HCT116 (cell line): ENCODE measurements at places on chromosomes 7 and 10. TPM values are rescaled to one million over a fixed set of nuclear protein-coding genes. Genes with fewer than 3 reads are reported as not detected.

The PSMC2 gene
- total RNA-seq = 121 TPM

The CTAGE4 gene
- total RNA-seq = 6.0 TPM

The UBE2D1 gene
- 15.5 TPM for total RNA-seq

The RPEL1 gene
- total RNA-seq = 0.10 TPM

The SFTPA1 gene
- total RNA-seq = 6.5 TPM

The KNDC1 gene
- total RNA-seq = 3.6 TPM

The TSPAN33 gene
- total RNA-seq = 22.2 TPM

DNA sequence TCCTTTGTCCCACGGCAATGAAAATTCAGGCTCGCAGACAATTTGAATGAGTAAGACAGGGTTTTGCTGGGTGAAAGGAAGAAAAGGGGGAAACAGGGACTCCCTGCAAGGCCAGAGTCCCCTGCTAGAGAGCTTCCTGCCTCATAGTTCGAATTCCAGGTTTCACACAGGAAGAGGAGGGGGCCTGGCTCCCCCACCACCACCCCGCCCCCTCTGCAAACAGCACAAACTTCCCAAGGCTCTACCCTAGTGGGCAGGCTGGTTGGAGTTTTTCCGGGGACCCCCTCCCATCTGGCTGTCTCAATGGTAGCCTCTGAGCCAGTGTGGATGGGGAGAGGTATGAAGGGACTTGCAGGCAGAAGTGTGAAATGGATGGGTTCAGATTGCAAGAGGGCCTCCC lies 57.4 kb upstream of the NEBL start:
- H3K4me3 ChIP-seq = no peak overlapping the region
- DNase-seq = no peak
- H3K27ac ChIP-seq = no peak overlapping the region
- H3K4me1 ChIP-seq = no peaks in the 10 kb centered on the region

- no peak overlapping the region for H3K4me3 ChIP-seq
- H3K36me3 ChIP-seq = no peaks in the 10 kb centered on the region
- no peak for DNase-seq
- H3K27ac ChIP-seq = no peak overlapping the region
Measured at GRCh38 chr10:94288361-94289101, 74.2 kb downstream of the NOC3L start.

DNA sequence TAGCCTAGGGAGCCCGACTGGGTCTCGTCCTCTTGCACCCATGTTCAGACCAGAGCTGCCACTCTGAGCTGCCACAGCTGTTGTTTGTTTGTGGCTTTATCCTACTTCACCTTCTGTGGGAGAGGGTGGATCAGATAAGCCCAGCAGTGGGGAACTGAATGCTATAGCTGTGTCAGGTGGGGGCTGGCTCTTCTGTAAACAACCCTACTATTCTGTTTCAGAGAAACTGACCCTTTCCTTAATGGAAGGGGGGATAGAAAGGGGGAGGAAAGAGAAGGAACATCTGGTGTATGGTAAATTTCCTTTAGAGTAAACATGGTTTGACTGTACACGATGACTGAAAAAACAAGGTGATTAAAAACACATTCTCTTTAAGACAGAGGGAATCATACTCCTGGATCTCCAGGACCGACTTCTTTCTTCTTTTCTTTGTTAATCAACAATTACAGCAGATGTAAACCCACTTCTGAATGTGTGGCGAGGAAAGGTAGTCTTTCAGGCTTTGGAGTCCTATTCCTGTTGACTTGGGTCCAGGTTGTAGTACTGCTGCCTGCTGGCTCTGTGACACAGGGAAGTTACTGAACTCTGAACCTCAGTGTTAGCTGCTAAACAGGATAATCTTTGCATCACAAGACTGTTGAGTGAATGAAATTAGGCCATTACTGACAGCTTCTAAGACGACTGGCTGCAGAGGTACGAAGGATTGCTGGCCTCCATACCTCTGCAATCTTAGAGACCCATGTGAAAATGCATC lies 6.0 kb downstream of the PRXL2A start:
- DNase-seq = no peak
- H3K4me3 ChIP-seq = no peak overlapping the region
- no peak overlapping the region for H3K27ac ChIP-seq
- no peaks in the 10 kb centered on the region for H3K27me3 ChIP-seq

GRCh38 chr7:83684928-83685327 lies 36.0 kb upstream of the SEMA3E start:
- no peak overlapping the region for H3K4me3 ChIP-seq
- no peak overlapping the region for H3K27ac ChIP-seq
- H3K27me3 ChIP-seq = no peaks in the 10 kb centered on the region
- peaks cover 9% of the 10 kb centered on the region for H3K4me1 ChIP-seq

DNA sequence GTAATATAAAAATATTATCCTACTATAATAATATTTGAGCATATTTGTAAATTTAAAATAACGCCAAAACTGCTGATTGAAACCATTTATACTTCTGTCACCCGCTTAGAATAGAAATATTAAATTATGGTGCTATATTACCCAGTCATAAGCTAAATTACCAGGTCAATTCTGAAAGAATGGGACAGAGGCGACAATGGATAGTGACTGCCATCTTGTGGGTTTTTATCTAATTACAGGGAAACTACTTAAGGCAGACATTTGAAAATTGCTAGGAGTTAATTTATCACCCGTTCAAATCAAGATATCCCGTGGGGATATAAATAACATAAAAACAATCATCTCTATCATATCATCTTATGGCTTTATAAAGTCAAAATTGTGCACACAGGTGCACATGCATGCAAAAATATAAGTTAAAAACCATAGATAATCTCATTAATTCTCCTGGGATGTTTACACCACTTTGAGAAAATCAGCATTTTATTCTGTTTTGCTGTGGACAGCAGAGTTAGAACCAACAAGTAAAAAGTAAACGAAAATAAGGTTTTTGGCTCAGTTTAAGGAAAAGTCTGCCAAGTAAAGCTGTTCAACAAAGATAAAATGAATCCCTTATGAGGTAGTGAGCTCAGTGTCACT lies 41.3 kb upstream of the HPSE2 start:
- H3K4me1 ChIP-seq = no peaks in the 10 kb centered on the region
- DNase-seq = peak; percentile 46
- H3K36me3 ChIP-seq = no peaks in the 10 kb centered on the region
- no peak overlapping the region for H3K4me3 ChIP-seq
- H3K27ac ChIP-seq = no peak overlapping the region

DNA sequence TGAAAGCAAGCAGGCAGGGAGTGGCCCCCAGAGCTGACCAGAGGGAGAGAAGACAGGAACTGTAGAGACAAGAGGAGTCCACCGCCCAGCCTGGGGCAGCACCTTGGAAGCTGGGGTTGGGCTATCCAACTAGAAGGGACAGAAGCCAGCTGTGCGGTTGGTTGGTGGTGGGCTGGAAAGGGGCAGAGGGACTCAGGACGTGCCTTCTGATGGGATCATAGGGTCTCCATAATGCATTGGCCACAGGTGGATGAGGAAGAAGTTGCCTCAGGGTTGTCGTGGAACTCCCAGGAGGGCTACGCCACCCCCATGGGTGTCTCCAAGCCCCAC lies 114.0 kb upstream of the RET start:
- DNase-seq = no peak
- peaks cover 19% of the 10 kb centered on the region for H3K4me1 ChIP-seq
- H3K27ac ChIP-seq = no peak overlapping the region
- H3K4me3 ChIP-seq = no peak overlapping the region
- H3K27me3 ChIP-seq = no peaks in the 10 kb centered on the region
- no peaks in the 10 kb centered on the region for H3K36me3 ChIP-seq

GRCh38 chr10:34613491-34613890 lies 201.6 kb downstream of the PARD3 start:
- no peaks in the 10 kb centered on the region for H3K27me3 ChIP-seq
- H3K36me3 ChIP-seq = no peaks in the 10 kb centered on the region
- no peak for DNase-seq
- no peak overlapping the region for H3K27ac ChIP-seq

- no peak for DNase-seq
- H3K36me3 ChIP-seq = no peaks in the 10 kb centered on the region
- no peaks in the 10 kb centered on the region for H3K4me1 ChIP-seq
- no peak overlapping the region for H3K4me3 ChIP-seq
- H3K27ac ChIP-seq = no peak overlapping the region
Measured at GRCh38 chr7:135960709-135961451, 16.3 kb downstream of the MTPN start.

DNA sequence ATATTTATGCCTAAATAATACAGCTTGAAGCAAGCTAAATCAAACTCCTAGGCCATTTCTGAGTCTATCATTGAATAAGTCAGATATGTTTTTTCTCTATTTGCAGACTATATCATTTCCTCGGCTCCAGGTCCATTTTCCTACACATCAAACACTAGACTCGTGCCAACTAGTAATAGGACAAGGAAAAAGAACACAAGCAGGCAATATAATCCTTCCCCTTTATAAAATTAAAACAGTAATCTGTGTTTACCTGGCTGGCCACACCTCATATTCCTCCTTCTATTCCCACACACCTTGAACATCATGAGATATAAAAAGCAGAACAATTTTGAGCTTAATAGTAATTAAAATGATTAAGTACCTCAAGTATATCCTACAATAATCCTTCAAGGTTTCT lies 325.7 kb downstream of the TFEC start:
- H3K27ac ChIP-seq = no peak overlapping the region
- H3K36me3 ChIP-seq = no peaks in the 10 kb centered on the region
- no peaks in the 10 kb centered on the region for H3K4me1 ChIP-seq
- no peak overlapping the region for H3K4me3 ChIP-seq
- DNase-seq = no peak
- H3K27me3 ChIP-seq = no peaks in the 10 kb centered on the region

DNA sequence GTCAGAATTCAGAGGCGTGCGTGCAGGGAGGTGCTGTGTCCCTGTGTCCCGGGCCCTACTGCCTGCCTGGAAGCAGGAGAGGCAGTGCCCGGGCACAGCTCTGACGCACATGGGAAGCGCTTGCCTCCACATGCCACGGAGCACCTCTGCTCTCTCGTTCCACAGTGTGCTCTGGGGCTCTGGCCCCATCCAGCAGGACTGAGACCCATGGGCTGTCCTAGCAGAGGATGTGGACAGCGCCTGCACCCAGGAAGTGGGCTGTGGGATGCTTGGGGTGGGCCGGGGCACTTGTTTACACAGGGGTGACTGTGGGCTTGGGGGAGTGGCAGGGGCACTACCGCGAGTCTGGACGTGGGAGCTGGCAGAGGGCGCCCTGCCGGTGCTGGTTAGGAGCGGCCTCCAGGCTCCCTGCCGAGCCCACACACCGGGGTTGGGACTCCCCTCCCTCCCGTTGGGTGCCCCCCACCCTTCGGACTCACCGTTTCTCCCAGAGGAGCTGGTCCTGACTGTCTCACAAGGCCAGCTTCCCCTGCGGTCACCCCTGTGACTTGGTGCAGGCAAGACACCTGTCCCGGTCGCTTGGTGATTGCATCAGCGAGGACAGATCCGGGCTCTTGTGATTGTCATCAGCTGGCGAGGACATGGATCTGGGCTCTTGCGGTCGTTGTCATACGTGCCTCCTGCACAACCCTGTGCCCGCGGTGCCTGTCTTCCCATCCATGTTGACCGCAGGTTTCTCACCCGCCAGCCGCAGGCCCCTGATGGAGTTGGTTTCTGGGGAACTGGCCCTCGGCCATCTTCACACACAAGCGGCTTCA lies 83.1 kb downstream of the NKX6-2 start:
- no peaks in the 10 kb centered on the region for H3K4me1 ChIP-seq
- no peaks in the 10 kb centered on the region for H3K36me3 ChIP-seq
- no peak overlapping the region for H3K27ac ChIP-seq

DNA sequence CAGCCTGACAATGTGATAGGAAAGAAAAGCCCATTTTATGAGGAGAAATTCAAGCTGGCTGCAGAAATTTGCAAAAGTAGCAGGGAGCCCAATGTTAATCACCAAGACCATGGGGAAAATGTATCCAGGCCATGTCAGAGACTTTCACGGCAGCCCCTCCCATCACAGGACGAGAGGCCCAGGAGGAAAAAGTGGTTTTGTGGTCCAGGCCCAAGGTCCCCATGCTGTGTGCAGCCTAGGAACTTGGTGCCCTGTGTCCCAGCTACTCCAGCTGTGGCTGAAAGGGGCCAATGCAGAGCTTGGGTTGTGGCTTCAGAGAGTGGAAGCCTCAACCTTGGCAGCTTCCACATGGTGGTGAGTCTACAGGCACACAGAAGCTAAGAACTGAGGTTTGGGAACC lies 12.7 kb downstream of the COA1 start:
- H3K27ac ChIP-seq = no peak overlapping the region
- H3K36me3 ChIP-seq = no peaks in the 10 kb centered on the region
- DNase-seq = no peak
- H3K27me3 ChIP-seq = no peaks in the 10 kb centered on the region

GRCh38 chr10:5168897-5169420 lies 16.0 kb downstream of the AKR1C8 start:
- no peaks in the 10 kb centered on the region for H3K36me3 ChIP-seq
- H3K27ac ChIP-seq = no peak overlapping the region
- no peak for DNase-seq

- no peak for DNase-seq
- no peak overlapping the region for H3K4me3 ChIP-seq
- H3K4me1 ChIP-seq = no peaks in the 10 kb centered on the region
- no peaks in the 10 kb centered on the region for H3K36me3 ChIP-seq
Measured at GRCh38 chr10:12512332-12513002, 163.1 kb downstream of the CAMK1D start.

DNA sequence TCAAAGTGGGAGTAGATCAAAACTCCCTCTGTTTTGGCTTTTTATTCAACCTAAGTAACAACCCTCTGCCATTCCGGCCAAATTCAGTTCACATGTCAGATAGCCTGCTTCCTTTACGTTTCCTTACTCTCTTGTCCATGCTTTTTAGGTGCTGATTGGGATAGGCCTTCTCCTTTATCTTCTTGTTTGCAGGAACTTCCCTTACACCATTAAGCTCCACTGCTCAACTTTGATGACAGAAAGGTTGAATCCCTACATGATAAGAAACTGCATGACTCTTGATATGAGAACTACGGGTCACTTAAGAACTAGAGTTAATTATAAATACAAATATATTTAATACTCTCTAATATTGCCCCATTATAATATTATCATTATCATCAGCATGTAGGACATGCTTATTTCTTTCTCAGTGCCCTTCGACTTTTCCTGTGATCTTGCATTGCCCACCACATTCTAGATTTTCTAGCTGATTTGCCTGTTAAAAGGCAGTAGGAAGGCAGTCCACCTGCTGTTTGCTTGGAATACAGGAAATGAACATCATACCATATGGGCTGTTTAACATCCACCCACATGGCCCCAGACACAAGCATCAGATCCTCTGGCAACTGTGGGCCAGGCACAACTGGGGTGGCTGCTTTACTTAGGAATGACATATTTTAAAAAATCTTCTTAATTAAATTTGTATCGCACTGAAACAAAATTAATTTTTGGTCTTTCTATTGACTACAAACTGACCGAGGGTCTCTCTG lies 59.7 kb upstream of the CCDC6 start:
- H3K27me3 ChIP-seq = no peaks in the 10 kb centered on the region
- peak overlapping the region; percentile 59 for H3K27ac ChIP-seq
- H3K36me3 ChIP-seq = no peaks in the 10 kb centered on the region
- DNase-seq = no peak
- no peak overlapping the region for H3K4me3 ChIP-seq

- H3K4me1 ChIP-seq = no peaks in the 10 kb centered on the region
- no peak for DNase-seq
- H3K27me3 ChIP-seq = no peaks in the 10 kb centered on the region
Measured at GRCh38 chr7:79823246-79823951, 311.2 kb upstream of the GNAI1 start.
